ENCODE measurements at places on chromosomes 1 and 21.

DNA sequence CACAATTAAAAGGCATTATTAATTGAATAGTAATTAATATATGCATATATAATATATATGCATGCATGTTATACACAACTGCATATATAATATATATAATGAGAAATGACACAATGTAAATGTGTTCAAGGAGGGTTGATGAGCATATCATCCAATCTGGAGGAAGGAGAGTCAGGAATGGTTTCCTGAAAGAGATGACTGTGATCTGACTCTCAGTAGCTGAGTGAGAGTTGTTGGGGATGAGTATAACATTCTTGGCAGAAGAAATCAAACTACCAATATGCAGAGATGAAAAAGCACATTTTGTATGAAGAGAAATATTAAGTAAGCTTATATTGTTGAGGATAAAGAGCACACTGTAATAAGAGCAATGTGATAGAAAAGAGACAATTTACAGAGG, 37.3 kb downstream of the F13B start:
- no peak for DNase-seq

- DNase-seq = no peak
Measured at GRCh38 chr21:14737922-14738321, 191.8 kb upstream of the SAMSN1 start.

GRCh38 chr1:207241164-207241934, 80.1 kb upstream of the CD55 start:
- no peak for DNase-seq

GRCh38 chr1:177487481-177487880, 316.7 kb downstream of the BRINP2 start:
- DNase-seq = no peak

DNA sequence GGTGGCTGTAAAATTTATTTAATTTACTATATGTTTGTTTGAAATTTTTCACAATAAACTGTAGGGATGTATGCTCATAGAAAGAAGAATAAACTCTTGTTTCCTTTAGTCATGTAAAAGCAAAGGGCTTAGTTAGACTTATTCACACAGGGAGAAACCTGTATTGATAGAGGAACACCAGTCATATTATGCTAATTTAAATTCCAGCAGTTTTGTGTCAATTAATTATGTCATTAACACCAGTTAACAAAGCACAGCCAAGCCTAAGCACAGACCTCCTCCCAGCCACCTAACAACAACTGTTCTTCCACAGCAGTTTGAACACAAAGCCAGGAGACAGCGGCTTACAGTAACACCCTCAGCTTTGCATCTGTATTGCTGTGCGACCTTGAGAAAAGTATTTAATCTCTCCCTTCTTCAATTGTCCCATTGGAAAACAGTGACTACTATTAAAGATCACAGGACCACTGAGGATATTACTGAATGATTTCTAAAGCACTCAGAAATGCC, 260.8 kb upstream of the RRP15 start:
- no peak for DNase-seq

DNA sequence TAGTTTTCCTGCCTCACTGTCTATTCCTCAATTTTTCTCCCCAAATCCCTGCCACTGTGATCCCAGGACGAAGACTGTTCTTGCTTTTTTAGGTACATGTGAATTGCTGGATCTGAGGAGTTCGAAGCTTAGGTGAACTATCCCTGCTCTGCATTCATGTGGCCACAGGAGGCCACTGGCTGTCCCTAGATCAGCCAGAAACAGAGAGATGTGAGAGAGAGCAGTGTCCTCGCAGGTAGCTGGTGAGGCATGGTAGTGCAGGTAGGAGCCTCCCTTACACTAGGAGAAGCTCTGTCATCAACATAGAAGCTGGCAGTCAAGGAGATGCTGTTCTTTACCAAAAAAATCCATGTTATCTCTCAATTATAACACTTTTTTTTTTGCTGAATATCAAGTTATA, 71.5 kb downstream of the USP24 start:
- no peak for DNase-seq

DNA sequence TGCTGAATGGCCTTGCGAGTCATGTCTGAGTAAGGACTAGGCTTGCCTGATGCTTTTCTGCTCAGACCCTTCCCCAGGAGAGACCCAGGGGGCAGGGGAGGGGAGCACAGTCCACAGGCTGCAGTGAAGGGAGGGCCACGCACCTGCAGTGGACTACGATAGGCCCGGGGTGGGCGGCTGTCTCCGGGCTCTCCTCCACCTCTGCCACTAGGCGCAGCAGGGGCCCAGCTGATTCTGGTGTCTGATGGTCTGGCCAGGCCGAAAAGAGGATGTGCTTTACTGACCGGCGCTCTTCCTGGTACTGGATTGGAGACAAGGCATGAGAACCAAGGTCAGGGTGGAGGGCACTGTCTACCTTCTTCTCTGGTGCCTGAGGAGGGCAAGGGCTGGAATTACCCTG, 7.9 kb upstream of the ARL8A start:
- DNase-seq = no peak

DNA sequence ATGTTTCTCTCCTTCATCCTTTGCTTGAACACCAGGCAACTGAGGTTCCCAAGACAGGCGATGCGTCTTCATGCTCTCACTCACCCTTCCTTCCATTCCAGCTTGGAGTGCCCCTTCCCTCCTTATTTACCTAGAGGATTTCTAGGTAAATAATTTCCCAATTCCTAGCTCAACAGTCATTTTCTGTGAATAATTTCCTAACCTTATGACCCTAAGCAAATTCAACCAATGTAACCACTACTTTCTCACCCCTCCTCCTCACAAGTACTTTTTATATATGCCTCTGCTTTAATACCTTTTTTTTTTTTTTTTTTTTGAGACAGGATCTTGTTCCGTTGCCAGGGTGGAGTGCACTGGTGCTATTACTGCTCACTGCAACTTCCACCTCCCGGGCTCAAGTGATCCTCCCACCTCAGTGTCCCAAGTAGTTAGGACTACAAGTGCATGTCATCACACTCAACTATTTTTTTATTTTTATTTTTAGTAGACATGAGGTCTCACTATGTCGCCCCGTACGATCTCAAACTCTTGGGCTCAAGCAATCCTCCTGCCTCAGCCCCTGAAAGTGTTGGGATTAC, 86.7 kb downstream of the USP24 start:
- no peak for DNase-seq

DNA sequence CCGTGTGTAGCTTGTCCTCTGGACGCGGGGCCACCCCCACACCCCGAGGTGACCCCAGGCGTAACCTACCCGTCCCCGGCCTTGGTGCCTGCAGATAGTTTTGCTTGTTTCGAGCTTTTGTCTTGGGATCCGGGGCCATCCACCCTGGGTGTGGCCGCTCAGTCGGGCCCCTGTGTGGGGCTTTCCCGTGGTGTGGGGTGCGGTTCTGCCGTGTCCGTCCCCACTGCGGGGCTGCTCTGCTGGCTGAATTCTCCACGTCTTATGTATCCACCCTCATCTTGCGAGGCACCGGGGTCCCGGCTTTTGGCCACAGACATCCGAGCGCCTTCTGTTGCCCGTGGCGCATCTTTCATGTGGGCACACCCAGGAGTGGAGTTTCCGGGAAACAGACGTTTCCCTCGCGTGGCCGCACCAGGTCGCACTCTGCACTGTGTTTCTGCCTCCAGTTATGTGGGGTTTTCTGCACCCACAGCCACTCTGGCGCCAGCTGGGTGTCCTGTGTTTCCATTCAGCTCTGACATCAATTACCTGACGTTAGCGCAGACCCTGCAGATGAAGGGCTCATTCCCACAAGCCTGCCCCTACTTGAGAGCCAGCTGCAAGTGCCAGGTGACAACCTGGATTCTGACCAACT, 64.9 kb downstream of the PRKCZ start:
- no peak for DNase-seq

DNA sequence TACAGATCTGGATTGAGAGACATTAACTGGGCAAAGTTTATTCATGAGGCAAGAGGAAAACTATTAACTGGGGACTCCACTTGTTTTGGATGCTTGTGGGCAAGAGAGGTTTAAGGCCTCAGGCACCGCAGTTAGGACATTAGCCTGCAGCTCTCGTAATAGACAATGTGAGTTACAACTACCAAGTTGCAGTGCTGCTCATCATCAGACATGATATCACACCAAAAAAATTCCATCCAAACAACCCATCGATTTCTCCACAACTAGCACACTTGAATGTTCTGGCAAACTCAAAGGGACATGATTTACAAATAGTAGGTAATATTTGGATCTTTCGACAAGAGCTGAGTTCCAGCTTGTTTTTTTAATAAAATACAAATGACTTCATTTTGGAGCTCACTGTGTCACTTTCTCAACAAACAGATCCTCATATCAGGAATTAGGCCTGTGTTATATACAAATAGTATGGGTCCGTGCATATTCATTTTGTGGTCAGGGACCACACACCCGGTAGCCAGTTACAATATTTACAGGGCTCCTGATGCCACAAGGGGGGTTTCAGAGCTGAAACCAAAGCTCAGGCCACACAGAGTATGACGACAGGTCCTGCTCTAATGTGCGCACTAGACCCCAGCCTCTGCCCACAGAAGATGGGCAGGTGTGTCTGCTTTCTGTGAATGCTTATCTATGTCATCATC, 128.0 kb downstream of the TGFBR3 start:
- DNase-seq = no peak

DNA sequence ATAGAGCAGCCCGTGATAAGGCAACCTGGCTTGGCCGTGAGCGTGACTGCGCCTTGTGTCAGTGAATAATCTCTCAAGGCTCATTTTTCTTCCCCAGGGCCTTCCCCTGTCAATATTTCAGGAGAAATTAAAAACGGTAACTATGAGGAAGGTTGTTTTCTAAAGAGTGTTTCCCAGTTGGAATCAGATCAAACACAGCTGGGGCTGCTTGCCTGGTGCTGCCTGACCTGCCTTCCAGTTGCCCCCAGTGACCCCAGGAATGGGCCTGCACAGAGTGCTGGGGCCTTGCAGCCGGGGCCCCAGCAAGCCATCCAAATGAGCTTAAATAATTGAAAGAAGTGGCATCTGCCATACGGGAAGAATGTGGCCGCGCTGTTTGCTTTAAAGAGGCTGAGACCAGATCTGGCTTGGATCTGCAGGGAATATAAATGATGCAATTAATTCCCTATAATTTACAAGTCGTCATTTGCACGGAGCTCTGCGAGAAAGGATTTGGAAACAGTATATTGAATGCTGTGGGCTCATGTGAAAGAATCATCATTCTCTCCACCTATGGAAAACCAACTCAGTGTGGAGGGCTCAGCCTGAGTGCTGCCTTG, 203.9 kb downstream of the C1orf94 start:
- no peak for DNase-seq

- DNase-seq = no peak
Measured at GRCh38 chr1:14745001-14745720, 146.7 kb downstream of the KAZN start.

- DNase-seq = no peak
Measured at GRCh38 chr21:32459972-32460371, 47.5 kb downstream of the EVA1C start.

- no peak for DNase-seq
Measured at GRCh38 chr1:28086651-28087050, 1.8 kb downstream of the EYA3 start.

- DNase-seq = no peak
Measured at GRCh38 chr1:15295696-15296095, 48.7 kb downstream of the FHAD1 start.

- DNase-seq = no peak
Measured at GRCh38 chr1:198671136-198671535, 32.3 kb downstream of the PTPRC start.

- peak; percentile 69 for DNase-seq
Measured at GRCh38 chr1:181179987-181180365, 91.5 kb downstream of the IER5 start.

DNA sequence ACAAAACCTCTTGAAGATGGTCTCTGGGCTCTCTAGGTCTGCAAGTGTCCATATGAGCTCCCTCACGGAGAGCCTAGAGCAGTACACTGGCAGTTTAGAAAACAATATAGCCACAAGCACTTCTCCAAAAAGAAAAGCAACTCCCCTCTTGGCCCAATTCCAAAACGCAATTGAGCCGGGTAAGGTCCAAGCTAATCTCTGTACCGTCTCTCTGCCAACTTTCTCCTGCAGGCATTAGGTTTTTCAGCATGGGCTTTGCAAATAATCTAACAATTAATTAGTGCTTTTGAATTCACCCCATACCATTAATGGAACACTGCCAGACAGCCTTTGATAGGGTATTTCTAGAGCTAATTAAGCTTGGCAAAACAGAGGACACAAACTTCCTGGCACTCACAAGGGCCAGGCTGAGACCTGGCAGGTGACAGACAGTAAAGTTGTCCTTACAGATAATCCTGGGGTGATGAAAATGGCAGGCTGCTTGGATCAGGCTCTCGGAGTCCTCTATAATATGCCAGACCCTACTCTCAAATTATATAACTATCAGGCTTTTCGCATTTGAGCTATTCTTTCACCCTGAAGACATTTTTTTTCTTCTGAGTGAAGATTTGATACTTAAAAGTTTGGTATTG, 39.8 kb downstream of the TGFBR3 start:
- no peak for DNase-seq

GRCh38 chr21:32611471-32611997, 643 bp downstream of the CFAP298 start:
- DNase-seq = peak; percentile 55

DNA sequence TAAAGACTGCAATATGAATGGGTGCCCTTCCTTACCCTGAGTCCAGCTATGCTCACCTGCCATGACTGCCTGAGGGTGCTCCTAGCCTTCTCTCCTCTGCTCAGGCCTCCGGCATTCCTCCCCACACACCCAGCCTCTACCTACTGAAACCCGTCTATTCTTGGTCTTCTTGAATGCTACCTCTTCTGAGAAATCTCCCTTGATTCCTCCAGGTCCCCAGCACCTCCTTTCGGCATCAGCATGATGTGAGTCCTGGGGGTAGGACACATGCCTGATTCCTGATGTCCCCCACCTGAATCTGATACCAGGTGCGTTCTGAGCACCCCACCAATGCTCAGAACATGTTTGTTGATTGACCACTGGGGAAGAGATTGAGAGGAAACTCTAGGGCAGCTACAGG, 8.6 kb downstream of the LDLRAD1 start:
- DNase-seq = no peak

GRCh38 chr1:219352961-219353651, 179.4 kb downstream of the LYPLAL1 start:
- DNase-seq = no peak
